ENCODE measurements at places on chromosomes 1 and 21. TPM values are rescaled to one million over a fixed set of nuclear protein-coding genes. Genes with fewer than 3 reads are reported as not detected.

CLEC20A gene
- not detected for total RNA-seq

C1orf115 gene
- total RNA-seq = 2.5 TPM

BRINP3 gene
- total RNA-seq = not detected

GRCh38 chr1:230028602-230029223 lies 38.3 kb upstream of the GALNT2 start:
- no peak for ATAC-seq

DNA sequence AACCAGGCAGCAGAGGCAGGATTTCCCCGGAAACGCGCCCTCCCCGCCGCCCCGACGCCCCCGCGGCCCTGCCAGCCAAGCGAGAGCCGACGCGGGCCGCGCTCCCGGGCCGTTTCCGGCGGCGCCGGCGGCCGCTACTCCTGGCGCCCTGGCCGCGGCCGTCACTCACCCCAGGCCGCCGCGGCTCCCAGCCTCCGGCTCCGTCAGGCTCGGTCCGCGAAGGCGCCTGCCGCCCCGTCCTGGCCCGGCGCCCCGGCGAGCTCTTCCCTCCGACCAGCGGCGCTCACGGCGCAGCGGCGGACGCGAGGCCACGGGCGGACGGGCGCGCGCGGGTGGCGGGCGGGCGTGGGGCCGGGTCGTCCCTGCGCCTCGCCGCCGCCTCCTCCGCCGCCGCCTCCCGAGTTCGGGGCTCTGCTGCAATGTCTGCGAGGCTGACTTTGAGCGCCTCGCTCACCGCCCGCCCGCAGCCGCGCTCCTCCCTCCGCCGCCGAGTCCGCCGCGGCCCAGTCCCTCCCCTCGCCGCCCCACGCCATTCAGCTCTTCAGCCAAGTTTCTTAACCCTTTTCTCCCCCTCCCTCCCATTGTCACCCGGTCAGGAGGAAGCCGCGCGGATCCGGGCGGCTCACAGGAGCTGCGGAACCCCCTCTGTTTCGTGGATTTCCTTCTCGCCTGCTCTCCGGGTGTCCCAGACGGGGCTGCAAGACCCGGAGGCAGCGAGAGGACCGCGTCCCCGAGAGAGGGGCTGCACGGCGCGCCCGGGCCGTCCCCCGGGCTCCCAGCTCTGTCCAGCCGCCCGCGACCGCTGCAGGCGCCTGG lies at the start of gene NRIP1:
NRIP1 (minus strand) TSS at position 425 of the 816 bp plus-strand sequence. CDS start 96,808 bp downstream, outside the sequence.
- peak; percentile 90 for ATAC-seq

- no peak for ATAC-seq
Observed at GRCh38 chr1:5972198-5972520, 20.1 kb downstream of the NPHP4 start.

CRYAA gene
- not detected for total RNA-seq

KDF1 gene
- total RNA-seq = 16.5 TPM

AK4 gene
- 51.6 TPM for total RNA-seq

DNA sequence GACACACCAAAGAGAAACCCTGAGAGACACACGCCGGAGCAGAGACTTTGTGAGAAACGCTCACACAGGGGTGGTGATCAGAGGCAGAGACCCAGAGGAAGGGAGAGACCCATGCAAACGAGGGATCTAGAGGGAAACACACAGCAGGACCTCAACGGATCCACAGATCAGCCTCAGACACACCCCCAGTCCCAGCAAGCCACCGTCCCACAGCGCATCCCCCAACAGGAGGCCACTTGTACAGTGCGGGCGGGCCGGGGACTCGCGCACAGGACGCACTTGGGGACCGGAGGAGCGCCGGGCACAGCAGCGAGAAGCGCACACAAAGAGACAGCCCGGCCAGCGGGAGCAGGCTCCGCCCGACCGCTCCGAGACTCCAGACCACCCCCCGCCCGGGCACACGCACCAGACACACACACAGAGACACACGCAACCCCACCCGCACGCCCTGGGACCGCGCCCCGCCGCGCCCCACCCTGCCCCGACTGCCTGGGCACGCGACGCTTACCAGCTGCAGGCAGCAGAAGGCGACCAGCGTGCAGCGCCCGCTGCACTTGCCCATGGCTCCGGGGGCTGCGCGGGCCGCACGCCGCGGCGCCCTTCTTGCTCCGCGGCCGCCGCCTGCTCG lies 587 bp downstream of the NKAIN1 start:
- ATAC-seq = peak; percentile 64

DNA sequence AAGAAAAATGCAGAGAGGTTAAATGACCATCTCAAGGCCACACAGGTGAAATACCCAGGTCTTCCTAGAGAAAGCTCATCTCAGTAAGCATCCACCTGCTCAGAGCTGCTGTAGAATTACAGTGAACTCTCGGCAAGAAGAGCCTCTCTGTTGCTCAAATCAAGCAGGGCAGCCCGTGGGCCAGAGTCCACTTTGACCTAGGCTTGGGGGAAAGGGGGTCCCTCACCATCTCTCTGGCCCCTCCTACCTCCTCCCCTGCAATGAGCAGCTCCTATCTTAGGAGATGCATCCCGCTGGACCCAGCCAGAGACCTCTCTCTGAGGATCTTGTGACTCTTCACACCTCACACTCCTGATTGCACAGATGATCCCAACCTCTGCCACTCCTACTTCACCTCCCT lies 364.7 kb downstream of the PTPRU start:
- ATAC-seq = no peak

DNA sequence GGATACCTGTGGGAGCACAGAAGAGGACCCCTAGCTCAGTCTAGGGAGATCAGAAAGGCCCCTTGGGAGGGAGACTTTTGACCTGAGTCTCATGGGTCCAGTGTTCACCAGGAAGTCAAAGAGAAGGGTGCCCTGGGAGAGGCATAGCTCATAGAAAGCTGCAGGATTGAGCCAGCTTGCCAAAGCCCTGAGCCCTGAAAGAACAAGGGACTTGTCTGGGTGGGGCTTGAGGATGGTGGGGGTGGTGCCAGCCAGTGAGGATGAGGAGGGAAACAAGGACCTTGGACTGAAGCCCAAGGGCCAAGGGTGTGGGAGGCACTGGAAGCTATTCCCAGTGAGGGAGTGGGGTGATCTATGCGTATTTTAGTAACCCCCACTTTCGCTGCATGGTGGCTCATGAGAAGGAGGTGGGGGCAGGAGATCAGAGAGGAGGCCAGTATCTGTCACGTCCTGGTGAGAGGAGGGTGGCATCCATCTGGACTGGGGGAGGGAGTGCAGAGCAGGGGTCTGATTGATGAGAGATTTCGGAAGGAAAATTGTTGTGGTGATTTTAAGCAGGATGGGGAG lies 28.4 kb downstream of the DMBX1 start:
- ATAC-seq = no peak

DNA sequence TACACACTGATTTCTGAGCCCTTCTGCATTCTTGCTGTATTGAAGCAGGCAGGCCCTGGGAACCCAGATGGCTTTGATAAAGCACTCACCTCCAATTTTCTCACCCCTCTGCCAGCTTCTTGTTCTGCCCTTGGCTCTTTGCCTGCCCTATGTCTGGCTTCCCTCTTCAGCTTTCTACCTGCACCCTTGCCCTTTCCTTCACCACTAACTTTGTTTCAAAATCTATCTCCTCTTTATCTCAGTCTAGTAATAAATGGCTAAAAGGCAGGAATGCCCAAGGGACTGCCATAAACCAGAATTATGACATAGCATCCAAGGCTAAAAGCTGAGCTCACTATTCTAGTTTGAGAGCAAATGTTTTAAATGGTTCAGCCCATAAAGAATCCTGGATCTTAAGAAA lies 178.7 kb downstream of the TNR start:
- ATAC-seq = no peak

DNA sequence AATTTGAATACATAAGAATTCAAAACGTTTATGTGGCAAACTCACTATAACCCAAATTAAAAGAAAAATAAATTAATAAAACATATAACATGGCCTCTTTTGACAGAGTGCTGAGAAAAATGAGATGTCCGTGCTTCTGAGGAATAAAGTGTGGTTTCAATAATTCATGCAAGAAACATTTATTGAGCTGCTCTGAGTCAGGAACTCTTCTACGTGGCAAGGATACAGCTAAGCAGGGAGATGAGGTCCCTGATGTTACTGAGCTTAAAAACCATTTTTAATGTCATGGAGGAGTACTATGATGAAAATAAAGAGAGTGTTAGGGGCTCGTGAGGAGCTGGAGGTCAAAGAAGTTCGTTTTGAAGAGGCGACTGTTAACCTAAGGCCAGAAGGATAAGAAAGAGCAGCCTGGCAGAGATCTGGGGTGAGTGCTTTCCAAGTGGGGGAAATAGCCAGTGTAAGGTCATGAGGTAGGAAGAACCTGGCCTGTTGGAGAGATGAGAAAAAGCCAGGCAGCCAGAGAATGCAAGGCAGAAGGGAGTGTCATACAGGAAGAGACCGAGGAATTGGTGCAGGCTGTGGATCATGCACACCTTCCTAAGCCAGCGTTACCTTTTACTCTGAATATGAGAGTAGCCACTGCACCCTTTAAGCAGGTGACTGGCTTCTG lies 182.2 kb upstream of the DUSP10 start:
- ATAC-seq = no peak

- ATAC-seq = no peak
Observed at GRCh38 chr1:152976688-152977087, 6.2 kb downstream of the SPRR4 start.

GRCh38 chr1:17209430-17209829 lies 4.5 kb downstream of the PADI1 start:
- no peak for ATAC-seq

KIF17 gene
- 0.60 TPM for total RNA-seq

- peak; percentile 38 for ATAC-seq
Observed at GRCh38 chr1:229388897-229389580, 44.9 kb downstream of the ACTA1 start.

DNA sequence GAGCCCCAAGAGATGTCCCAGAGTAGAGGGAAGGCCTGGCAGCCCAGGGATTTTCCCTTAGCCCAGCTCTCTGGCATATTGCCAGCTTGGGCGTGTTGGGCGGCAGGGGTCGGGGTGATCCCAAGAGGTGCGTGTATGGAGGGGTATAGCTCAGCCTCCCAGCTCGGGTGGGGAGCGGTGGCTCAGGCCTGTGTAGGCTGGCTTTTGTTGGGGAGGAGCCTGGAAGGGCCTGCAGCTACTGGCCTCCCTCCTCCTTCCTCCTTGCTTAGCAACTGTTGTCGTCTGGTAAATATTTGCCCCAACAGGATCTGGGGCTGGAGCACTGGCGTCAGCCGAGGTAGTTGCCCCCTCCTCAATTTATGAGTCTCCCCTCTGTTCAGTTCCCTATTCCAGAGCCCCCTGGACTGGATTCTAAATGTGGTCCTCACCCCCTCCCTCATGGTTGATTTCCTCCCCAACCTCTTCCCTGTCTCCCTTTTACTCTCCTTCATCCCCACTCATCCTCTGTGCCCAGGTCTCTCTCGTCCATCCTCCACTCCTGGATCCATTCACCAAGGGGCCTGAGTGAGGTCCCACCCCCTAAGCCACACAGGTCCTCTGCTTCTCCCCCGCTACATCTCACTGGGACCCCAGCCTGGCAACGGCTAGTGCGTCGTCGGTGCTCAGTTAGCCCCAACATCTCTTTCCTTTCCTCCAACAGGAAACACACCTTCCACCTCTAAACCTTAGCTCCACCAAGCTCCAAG lies 10.3 kb upstream of the LMNA start:
- peak; percentile 71 for ATAC-seq

CGN gene
- total RNA-seq = 9.3 TPM

DNA sequence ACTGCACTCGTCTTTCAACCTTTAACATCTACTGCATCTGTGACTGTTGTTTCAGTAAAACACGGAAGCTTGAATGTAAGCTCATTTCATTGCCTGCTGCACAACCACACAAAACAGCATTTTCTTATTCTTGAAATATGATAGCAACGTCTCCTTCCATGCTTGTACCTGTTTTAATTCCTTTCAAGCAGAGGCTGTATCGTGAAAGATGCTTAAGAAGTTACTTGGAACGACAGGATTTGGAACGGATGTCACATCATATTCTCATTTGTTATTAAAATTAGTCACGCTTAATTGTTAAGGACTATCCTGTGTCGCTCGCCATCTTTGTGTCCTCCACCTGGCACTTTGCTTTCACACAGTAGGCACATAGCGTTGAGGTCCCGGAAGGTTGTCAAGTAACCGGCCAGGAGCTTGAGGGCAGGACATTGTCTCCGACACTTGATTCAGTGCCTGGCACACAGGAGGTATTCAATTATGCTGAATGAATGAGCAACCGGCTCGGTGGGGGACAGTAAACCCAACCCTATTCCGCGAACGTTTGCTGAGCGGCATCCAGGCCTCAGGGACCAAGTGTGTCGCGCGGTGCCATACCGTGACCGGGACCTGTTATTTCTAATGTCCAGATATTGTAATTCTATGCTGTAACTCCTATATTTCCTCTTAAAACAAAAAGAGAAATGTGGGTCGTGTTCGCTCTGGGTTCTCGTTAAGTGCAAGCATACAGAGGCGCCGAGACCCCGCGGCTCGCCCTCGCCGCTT lies 499 bp upstream of the SH3GLB1 start:
- peak; percentile 53 for ATAC-seq

DNA sequence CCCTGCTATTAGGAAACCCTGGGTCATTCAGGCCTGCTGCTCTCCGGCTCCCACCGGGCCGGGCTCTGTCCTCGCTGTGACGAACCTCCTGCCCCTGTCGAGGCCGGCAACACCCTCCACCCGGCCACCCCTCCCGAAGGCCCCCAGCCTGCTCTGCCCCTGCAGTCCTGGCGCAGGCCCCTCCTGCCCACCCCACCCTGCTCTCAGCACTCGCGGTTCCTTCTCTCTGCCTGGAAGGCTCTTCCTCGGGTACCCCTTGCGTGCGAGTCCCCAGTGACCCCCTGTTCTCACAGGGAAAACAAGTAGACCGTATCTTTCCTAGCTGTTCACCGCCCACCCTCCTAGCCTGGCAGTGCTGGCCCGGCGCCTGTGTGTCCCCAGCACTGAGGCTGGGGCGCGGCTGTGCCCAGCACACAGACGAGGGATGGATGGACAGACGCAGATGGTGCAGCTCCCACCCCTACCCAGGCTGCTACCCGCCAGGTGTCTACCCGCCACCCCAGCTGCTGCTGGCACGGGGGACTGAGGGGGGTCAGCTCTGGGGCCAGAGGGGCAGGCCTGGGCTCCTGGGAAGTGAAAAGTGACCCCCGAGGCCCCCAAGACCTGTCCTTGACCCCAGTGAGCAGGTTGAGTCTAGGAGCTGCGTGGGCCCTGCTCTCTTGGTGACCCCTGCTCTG lies 3.1 kb upstream of the VWA1 start:
- ATAC-seq = no peak

PLXNA2 gene
- total RNA-seq = 47.5 TPM

ADORA3 gene
- total RNA-seq = 0.64 TPM

Measured in esophagus mucosa (tissue), 1 donor.